ENCODE measurements at places on chromosomes 2 and 18.

- DNase-seq, result no peak
These were observed 298.6 kb upstream of the CDH20 start for GRCh38 chr18:61034580-61034979.

GRCh38 chr2:112692918-112693317 is 27.9 kb upstream of the NT5DC4 start:
- peak; percentile 49 for DNase-seq

DNA sequence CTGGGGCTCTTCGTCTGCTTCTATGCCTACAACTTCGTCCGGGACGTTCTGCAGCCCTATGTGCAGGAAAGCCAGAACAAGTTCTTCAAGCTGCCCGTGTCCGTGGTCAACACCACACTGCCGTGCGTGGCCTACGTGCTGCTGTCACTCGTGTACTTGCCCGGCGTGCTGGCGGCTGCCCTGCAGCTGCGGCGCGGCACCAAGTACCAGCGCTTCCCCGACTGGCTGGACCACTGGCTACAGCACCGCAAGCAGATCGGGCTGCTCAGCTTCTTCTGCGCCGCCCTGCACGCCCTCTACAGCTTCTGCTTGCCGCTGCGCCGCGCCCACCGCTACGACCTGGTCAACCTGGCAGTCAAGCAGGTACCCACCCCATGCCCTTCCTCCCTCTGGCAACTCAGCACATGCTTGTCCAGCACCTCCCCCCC is 24.2 kb downstream of the STEAP3 start:
- no peak for DNase-seq

DNA sequence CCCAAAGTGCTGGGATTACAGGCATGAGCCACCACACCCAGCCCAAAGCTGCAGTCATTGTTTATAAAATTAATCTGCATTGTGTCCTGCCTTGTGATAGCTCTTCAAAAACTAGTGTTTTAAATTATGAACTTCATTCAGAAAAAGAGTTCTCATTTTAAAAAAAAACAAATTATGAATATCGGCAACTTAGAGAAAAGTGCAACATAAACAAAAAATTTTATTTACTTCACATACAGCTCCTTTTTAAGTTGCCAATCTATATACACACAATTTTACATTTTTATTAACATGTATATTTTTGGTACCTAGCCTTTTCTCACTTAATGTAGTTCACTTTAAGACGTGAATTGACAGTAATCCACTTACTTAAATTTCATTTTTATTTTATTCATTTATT is 46.9 kb downstream of the GEMIN6 start:
- no peak for DNase-seq

- DNase-seq, result no peak
These were observed 64.9 kb downstream of the C1D start for GRCh38 chr2:67997903-67998302.
